Thymus (tissue), 14 donors: ENCODE measurements at places on chromosomes 13 and 19. TPM values are rescaled to one million over a fixed set of nuclear protein-coding genes. Genes with fewer than 3 reads are reported as not detected.

SIGLECL1 gene
- polyA plus RNA-seq = 0.09 TPM

BCAM gene
- 48.7 TPM for polyA plus RNA-seq

ZNF506 gene
- 14.4 TPM for polyA plus RNA-seq

GPR4 gene
- polyA plus RNA-seq = 1.3 TPM

SIGLEC6 gene
- polyA plus RNA-seq = 0.27 TPM

NLRP11 gene
- 0.02 TPM for polyA plus RNA-seq

ZNF431 gene
- polyA plus RNA-seq = 18.6 TPM

CEACAM8 gene
- polyA plus RNA-seq = 0.41 TPM

FSD1 gene
- polyA plus RNA-seq = 19.2 TPM

COPE gene
- 180 TPM for polyA plus RNA-seq

ZNF256 gene
- 7.0 TPM for polyA plus RNA-seq

ZNF534 gene
- 0.82 TPM for polyA plus RNA-seq

PLIN4 gene
- 2.3 TPM for polyA plus RNA-seq

NCR1 gene
- 0.46 TPM for polyA plus RNA-seq

DENND1C gene
- 46.6 TPM for polyA plus RNA-seq

IGSF23 gene
- polyA plus RNA-seq = 0.14 TPM

TNFSF13B gene
- polyA plus RNA-seq = 7.4 TPM

KLK12 gene
- polyA plus RNA-seq = 3.0 TPM

CPT1C gene
- polyA plus RNA-seq = 3.5 TPM

PRKCG gene
- polyA plus RNA-seq = 4.5 TPM

ZNF112 gene
- polyA plus RNA-seq = 1.3 TPM

THAP8 gene
- 5.7 TPM for polyA plus RNA-seq

EDDM13 gene
- polyA plus RNA-seq = 3.1 TPM

FFAR1 gene
- 0.05 TPM for polyA plus RNA-seq

CYP2A6 gene
- 0.16 TPM for polyA plus RNA-seq
